A549 treated with RU486 at 1 μM for 4 hours (cell line): ENCODE measurements at places on chromosomes 2 and 18. TPM values are rescaled to one million over a fixed set of nuclear protein-coding genes. Genes with fewer than 3 reads are reported as not detected.

GKN2 gene
- total RNA-seq, result 1.8 to 3.5 TPM (median 2.8 TPM) in 5 replicates

CYP1B1 gene
- total RNA-seq, result 6.3 to 9.8 TPM (median 8.5 TPM) in 5 replicates

RNF144A gene
- total RNA-seq, result 4.5 to 8.2 TPM (median 7.6 TPM) in 5 replicates

MAP3K19 gene
- total RNA-seq, result not detected in 5 replicates

IL36G gene
- not detected in 5 replicates for total RNA-seq

EGR4 gene
- total RNA-seq, result 0.17 to 0.37 TPM (median 0.27 TPM) in 5 replicates

KCTD18 gene
- total RNA-seq, result 8.9 to 11.6 TPM (median 9.4 TPM) in 5 replicates

NT5DC4 gene
- 0.05 to 0.13 TPM in 2 of 5 replicates, not detected in the others for total RNA-seq

SNORC gene
- total RNA-seq, result 5.3 to 15.8 TPM (median 9.8 TPM) in 5 replicates

ADCYAP1 gene
- total RNA-seq, result not detected in 5 replicates

ARHGEF4 gene
- total RNA-seq, result 5.8 to 8.7 TPM (median 6.7 TPM) in 5 replicates

SLC5A7 gene
- not detected in 5 replicates for total RNA-seq

GALR1 gene
- total RNA-seq, result not detected in 5 replicates

TWIST2 gene
- total RNA-seq, result 11.0 to 21.1 TPM (median 20.6 TPM) in 5 replicates

IFIH1 gene
- total RNA-seq, result 0.89 to 2.0 TPM (median 1.1 TPM) in 5 replicates

LYPD6 gene
- total RNA-seq, result 0.03 to 0.07 TPM (median 0.06 TPM) in 4 of 5 replicates, not detected in the other

KIF5C gene
- total RNA-seq, result 0.16 to 0.42 TPM (median 0.35 TPM) in 5 replicates

TSPYL6 gene
- not detected in 5 replicates for total RNA-seq
